ENCODE measurements at places on chromosomes 3 and 15.

DNA sequence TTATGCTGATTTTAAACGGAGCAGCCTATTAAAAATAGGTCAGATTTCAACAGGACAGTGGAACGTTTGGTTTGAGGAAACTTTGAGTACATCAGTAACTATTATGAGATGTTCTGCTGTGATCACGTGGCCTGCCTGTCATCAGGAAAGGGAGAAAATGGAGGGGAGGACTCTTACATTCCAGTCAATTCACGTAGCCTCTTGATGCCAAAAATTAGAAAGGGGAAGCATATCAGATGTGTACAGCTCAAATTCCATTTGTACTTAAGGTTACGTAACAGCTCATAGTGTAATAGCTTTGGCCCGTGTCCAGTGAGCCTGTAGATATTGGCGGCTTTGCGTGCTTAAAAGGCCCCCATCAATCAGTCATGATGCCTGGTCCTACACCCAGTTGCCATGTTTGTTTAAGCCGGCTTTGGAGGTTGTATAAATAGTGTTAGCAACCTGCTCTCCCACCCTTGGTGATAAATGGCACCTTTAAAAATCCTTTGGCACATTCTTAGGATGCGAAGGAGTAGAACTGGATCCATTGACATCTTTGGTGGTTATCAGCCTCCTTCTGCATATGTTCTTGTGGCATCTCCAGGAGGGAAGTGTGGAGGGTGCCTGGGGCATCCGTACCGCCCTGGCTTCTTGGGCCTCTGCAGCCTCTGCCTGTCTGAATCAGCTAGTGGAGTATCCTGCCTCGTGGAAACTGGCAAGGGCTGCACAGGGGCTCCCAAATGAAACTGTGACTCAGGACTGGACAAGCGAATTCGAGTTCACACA, 163.9 kb downstream of the THSD4 start:
- DNase-seq, result peak; percentile 14

DNA sequence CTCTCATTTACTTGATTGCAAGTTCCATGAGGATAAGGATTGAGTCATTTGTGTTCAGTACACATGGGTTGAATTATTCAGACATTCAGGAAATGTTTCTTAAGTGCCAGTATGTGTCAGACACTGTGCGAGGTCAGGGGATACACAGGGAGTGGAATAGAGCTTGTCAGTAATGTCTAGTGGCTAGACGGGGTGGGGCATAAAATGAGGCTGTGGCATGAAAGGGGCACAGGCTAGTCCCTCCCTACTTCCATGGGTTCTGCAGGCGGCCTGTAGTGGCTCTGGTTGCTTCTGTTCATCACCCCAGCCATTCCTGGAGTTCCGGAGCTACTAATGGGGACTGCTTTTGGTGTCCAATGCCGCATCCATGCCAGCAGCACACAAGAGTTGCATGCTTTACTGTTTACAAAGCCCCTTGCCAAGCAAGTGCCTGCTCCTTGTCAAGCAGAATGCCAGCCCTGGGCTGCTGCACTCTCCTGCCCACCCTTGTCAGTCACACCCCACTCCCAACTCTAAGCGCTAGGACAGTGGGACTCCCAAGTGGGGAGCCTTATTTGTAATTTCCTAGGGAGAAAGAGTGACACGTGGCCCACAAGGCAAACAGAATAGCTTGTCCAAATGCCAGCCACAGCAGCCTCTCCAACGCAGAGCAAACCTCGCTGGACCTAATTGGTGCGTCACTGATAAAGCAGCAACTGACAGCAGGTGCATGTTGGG, 70.8 kb downstream of the RAB11A start:
- DNase-seq, result no peak

DNA sequence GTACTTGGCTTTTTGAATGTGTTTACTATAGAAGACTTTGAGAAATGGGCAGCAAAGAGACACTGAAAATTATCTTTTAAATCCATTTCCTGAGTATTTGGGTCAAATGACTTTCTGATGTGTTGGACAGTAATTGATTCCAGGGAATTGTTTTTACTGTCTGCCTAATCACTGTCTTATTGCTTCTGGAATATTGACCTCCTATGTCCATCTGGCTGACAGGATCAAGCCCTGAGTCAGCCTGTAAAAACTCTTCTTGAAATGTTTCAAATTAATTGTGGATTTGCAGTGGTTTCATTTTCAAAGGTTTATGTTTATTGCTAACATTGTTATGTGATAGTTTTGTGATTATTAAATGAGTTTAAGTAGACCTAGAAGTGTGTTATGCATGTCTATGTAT, 50.6 kb upstream of the MLF1 start:
- no peak for DNase-seq

DNA sequence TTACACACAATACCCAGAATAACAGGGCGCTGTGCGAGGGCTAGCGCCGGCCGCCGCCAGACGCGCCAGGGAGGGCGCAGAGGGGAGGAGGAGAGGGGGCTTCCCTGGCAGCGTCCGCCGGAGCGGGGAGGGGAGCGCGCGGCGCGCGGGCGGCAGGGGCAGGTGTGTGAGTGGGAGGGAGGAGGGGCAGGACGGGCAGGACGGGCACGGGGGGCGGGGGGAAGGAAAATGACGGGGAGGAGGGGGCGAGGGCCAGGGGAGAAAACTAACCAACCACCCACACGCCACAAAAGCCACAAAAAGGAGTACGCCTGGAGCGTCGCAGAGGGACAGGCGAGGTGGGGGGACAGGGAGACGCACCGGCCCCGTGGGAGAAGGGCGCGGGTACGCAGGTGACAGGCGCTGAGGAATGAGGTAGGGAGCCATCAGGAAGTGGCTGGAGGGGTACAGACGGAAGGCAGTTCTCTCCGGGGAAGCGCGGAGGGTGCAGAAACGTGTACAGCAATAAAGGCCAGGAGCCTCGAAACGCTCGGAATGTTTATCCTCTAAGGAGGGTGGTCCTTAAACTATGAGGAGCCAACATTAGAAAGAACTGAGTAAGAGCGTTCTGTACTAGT, 610 bp upstream of the SATB1 start:
- peak; percentile 66 for DNase-seq

DNA sequence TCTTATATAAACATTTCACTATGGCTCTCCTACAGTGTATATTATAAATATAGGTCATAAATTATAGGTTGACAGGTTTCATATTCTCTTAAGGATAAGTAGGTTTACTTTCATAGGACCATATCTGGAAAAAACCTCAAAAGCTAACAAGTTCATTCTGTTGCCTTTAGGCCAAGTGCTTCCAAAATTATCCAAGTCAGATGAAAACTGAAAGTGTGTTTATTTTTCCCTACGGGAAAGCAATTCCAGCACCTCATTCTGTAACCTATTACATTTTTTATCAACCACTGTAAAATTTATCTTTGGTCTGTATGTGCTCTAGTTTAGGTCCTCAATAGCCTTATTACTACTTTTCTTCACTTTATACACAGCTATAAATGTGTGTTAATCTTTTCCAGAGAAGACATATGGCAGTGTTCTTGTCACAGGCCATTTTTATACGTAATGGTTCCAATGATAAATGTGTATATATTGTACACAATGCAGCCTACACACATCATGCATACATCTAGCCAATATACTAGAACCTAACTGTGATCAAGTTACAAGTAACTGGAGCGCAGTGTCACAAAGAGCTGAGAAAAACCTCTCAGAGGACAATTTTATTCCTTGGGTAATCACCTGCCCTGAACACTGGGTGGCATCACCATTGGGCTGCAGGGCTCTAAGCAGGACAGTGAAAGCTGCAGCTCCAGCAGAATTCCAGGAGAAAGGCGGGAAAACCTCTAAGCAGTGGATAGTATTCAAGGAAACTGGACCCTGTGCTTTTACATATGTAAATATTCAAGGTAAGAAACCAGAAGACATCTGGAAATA, 251.3 kb downstream of the CTNNB1 start:
- no peak for DNase-seq

- DNase-seq, result no peak
Measured at GRCh38 chr3:122030381-122031122, 8.5 kb upstream of the ILDR1 start.

GRCh38 chr15:101256757-101257156, 4.9 kb upstream of the CHSY1 start:
- no peak for DNase-seq

- DNase-seq, result peak; percentile 33
Measured at GRCh38 chr3:55690726-55691125, 203.6 kb upstream of the WNT5A start.

- DNase-seq, result no peak
Measured at GRCh38 chr3:72481542-72481941, 366.7 kb downstream of the SHQ1 start.

DNA sequence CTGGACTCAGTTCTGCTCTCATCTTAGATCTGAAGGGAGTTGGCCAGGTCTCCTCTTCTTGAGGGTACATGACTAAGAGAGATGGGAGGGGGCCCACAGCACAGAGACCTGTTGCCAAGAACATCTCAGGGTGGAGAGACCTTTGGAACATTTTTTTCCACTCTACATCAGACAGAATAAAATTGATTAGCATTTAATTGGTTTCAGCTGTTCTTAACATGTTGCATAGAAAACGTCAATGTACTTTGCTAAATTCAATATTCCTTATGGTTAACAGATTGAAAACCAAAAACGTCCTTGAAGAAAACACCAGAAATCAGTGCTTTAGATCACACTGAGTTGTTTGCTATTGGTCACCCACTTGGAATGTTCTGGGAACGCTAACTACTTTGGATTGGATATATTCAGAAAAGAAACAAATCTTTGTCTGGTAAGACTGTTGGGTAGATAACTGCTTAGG, 36.4 kb upstream of the FSTL1 start:
- DNase-seq, result no peak

DNA sequence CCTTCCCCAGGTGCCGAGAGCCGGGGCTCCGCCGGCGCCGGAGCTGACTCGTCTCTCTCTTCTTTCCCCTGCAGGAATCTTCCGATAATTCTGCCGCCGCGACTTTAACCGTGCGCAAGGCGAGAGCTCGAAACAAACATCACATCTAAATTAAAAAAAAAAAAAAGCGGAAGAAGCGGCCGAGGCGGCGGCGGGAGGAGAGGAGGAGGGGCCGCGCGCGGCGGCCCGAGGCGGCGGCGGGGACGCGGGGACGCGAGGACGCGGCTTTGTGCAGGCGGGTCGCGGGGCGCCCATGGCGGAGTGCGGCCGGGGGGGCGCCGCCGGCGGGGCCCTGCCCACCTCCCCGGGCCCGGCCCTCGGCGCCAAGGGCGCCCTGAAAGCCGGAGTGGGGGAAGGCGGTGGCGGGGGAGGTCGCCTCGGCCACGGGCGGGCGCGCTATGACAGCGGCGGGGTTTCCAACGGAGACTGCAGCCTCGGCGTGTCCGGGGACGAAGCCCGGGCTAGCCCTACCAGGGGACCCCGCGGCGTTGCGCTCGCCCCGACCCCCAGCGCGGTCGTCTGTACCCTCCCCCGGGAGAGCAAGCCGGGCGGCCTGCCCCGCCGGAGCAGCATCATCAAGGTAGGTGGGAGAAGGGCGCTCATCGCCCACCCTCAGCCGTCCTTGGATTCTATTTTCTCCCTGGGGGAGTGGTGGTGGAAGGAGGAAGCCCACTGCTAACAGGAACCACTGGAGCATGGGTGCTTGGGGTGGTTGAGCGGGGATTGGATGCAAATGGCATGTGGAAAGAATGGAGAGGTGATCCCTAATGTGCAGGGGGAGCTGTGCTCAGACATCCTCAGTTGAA, at the start of gene PLCL2:
TSS of gene PLCL2 (plus strand) at position 208 of the 845 bp plus-strand sequence. CDS start at position 293, 85 bp downstream.
- peak; percentile 37 for DNase-seq

DNA sequence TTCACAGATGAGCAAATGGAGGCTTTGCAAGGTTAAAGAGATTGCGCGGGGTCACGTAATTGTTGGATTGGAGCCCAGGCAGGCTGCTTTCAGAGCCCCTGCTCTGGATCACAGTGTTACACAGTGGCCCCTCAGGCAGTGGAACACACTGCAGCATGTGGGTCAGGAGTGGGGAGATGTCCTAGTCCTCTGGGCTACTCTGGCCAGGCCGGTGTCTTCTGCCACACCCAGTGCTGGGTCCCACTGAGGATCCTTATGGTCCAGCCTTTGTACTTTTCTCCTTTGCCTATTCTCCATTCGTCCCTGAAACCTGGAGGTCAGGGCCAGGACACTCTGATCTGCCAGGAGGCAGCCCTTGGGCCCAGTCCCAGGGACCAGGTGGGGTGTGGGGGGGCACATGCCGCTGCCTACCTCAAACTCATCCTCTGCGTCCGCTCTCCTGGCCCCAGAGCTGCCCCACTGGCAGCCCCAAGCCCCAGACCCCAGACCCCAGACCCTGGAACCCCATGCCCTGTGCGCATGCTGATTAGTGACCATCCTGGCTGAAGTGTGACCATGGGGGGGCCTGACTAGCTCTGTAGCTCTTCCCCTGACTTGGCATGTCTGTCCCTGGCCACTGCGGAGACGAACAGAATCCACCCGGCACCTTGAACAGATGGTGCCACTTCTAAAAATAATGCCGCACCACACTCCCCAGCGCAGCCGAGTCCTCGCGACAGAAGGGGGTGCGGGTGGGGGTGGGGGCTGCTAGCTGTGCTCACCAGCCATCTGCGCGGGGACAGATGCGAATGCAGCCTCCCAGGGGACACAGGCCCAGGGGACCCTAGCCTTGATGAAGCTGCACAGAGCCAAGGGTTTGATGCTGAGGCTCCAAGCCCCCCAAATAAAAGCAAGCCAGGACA, 41.6 kb downstream of the ATP2B2 start:
- peak; percentile 84 for DNase-seq

DNA sequence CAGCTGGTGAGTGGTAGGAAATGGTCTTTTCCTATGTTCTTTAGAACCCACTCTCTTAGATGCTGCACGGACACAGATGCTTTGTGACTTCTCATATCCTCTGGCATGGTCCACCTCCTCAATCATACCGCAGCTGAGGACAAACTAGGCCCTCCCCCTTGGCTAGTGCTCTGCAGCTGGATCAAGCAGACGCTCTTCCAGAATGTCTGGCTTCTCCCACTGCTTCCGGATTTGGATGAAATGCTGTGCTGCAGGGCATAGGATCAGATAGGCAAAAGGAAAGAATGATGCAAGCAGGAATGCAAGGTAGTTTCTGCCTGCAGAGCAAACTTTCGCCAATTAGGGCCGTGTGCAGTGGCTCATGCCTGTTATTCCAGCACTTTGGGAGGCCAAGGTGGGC, 75.7 kb upstream of the SLC4A7 start:
- no peak for DNase-seq

DNA sequence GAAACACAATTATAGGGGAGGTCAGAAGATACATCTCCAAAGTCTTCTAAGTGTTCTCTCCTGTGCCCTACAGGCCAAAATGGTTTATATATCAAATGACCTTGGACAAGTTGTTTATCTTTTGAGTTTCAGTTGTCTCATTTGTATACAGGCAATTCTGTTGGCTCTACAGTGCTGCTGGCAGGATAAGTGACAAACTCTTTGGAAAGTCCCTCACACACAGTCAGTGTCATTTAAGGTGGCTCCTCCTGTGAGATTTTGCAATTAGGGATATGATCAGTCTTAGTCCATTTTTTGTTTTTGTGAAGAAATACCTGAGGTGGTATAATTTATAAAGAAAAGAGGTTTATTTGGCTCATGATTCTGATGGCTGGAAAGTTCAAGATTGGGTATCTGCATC, 1035.8 kb upstream of the CFAP20DC start:
- no peak for DNase-seq

- DNase-seq, result no peak
Measured at GRCh38 chr3:168514252-168514651, 418.5 kb upstream of the GOLIM4 start.

- DNase-seq, result no peak
Measured at GRCh38 chr3:46719044-46719565, 1.4 kb upstream of the PRSS50 start.
